ENCODE measurements at places on chromosomes 16 and 17.

- no peak overlapping the region for H3K4me3 ChIP-seq
- H3K4me1 ChIP-seq = no peaks in the 10 kb centered on the region
- no peaks in the 10 kb centered on the region for H3K27me3 ChIP-seq
- DNase-seq = no peak
- H3K36me3 ChIP-seq = no peaks in the 10 kb centered on the region
Measured at GRCh38 chr17:27157898-27158297, 136.0 kb upstream of the WSB1 start.

- no peak overlapping the region for H3K27ac ChIP-seq
- H3K4me3 ChIP-seq = no peak overlapping the region
- H3K4me1 ChIP-seq = peaks cover 58% of the 10 kb centered on the region
- H3K27me3 ChIP-seq = no peaks in the 10 kb centered on the region
- no peaks in the 10 kb centered on the region for H3K36me3 ChIP-seq
Measured at GRCh38 chr16:89366561-89367537, 123.5 kb downstream of the ANKRD11 start.

DNA sequence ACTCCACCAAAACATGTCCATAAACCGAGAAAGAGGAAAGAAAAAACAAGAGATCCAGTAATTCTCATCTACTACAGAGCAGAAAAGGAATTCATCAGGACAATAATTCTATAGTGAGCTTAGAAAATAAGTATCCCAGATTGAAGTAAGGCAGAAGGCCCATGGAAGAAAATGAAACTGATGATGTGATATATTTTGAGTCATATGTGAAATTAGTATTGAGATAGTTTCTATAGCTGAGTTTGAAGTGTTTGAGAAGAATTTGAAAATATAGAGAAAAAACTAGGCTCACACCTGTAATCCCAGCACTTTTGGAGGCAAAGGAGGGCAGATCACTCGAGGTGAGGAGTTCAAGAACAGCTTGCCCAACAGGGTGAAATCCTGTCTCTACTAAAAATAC lies 19.7 kb downstream of the LUC7L3 start:
- H3K27ac ChIP-seq = no peak overlapping the region
- H3K4me3 ChIP-seq = no peak overlapping the region
- no peak for DNase-seq
- H3K27me3 ChIP-seq = no peaks in the 10 kb centered on the region

- H3K27me3 ChIP-seq = no peaks in the 10 kb centered on the region
- peak overlapping the region; percentile 97 for H3K4me3 ChIP-seq
- H3K27ac ChIP-seq = peak overlapping the region; percentile 100
- peaks cover 39% of the 10 kb centered on the region for H3K4me1 ChIP-seq
- DNase-seq = no peak
- no peaks in the 10 kb centered on the region for H3K36me3 ChIP-seq
Measured at GRCh38 chr17:36545077-36545464, 352 bp downstream of the GGNBP2 start.

GRCh38 chr17:29565643-29566472 lies 979 bp downstream of the ABHD15 start:
- H3K27me3 ChIP-seq = no peaks in the 10 kb centered on the region
- H3K4me3 ChIP-seq = peak overlapping the region; percentile 7
- H3K27ac ChIP-seq = peak overlapping the region; percentile 90

DNA sequence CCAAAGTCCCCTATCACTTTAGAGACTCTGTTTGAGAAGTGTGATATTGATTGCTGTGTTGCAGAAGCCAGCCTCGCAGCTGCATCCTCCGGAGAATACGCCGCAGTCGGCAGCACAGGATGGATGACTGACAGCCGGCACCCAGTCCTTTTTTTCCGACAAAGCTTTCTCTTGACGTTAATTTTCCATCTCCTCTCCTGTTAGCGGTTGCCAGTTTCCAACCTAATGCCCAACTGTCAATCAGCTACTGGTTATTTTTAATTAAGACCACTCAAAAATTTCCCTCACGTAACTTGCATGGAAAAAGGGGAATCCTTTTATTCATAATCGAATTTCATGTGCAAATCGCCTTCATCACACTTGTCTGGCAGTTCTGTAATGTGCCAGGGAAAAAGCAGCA lies 953.9 kb downstream of the CDH11 start:
- no peaks in the 10 kb centered on the region for H3K27me3 ChIP-seq
- no peaks in the 10 kb centered on the region for H3K4me1 ChIP-seq
- H3K27ac ChIP-seq = no peak overlapping the region
- DNase-seq = no peak

DNA sequence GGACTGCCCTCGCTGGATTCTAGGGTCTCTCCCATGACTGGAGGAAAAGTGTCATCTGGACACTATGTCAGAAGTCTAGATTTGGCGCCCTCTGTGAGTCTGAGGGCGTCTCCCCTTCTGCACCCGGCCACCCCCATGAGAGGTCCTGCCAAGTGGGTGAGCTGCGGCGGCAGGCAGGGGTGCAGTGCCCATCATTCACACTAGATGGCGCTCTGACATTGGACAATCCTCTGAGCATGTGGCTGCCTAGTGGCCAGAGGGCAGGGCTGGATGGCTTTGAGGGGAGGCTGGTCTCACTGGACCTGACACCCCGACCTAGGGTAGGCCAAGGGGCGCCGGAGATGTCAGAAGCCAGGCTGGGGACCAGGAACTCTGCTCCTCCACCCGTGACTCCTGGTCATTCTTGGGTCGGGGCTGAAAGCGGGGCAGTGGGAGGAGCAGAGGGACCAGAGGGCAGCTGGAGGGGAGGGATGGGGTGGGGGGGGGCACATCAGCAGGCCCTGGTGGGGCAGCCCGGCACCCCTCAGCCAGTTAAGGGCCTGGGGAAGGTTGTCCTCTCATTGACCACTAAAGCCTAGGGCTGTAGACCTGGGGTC lies 28.0 kb downstream of the MRM1 start:
- H3K36me3 ChIP-seq = no peaks in the 10 kb centered on the region
- DNase-seq = peak; percentile 80
- no peak overlapping the region for H3K4me3 ChIP-seq
- no peak overlapping the region for H3K27ac ChIP-seq
- no peaks in the 10 kb centered on the region for H3K27me3 ChIP-seq

DNA sequence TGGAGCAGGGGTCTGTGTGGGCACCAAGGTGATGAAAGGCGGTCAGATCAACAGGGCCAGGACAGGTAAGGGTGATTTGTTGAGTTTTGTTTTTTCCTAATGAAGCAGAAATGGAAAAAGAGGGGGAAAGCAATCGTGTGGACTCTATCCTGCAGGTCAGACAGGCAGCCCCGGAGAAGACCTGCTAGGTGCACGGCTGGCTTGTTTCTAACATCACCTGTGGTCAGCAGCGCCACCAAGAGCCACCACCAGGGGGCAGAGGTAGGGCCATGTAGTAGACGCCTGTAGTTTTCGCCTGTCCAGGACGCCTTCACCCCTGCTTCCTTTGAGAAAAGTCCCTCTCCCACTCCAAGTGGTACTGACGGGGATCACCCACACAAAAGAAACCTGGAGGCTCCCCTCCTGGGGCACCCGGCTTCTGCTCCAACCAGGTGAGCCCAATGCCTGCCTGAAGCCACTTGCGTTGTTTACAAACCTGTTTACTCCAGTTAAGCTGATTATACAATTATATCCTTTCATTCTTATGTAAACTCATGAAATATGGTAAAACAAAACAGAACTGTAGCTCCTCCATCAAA lies 54.2 kb upstream of the SEC14L1 start:
- peaks cover 32% of the 10 kb centered on the region for H3K4me1 ChIP-seq
- no peak overlapping the region for H3K4me3 ChIP-seq
- no peaks in the 10 kb centered on the region for H3K27me3 ChIP-seq
- no peaks in the 10 kb centered on the region for H3K36me3 ChIP-seq
- no peak overlapping the region for H3K27ac ChIP-seq

- DNase-seq = no peak
- peaks cover 26% of the 10 kb centered on the region for H3K4me1 ChIP-seq
- H3K27me3 ChIP-seq = no peaks in the 10 kb centered on the region
- no peak overlapping the region for H3K4me3 ChIP-seq
- H3K27ac ChIP-seq = peak overlapping the region; percentile 72
- H3K36me3 ChIP-seq = no peaks in the 10 kb centered on the region
Measured at GRCh38 chr17:50882851-50883250, 16.7 kb upstream of the TOB1 start.

DNA sequence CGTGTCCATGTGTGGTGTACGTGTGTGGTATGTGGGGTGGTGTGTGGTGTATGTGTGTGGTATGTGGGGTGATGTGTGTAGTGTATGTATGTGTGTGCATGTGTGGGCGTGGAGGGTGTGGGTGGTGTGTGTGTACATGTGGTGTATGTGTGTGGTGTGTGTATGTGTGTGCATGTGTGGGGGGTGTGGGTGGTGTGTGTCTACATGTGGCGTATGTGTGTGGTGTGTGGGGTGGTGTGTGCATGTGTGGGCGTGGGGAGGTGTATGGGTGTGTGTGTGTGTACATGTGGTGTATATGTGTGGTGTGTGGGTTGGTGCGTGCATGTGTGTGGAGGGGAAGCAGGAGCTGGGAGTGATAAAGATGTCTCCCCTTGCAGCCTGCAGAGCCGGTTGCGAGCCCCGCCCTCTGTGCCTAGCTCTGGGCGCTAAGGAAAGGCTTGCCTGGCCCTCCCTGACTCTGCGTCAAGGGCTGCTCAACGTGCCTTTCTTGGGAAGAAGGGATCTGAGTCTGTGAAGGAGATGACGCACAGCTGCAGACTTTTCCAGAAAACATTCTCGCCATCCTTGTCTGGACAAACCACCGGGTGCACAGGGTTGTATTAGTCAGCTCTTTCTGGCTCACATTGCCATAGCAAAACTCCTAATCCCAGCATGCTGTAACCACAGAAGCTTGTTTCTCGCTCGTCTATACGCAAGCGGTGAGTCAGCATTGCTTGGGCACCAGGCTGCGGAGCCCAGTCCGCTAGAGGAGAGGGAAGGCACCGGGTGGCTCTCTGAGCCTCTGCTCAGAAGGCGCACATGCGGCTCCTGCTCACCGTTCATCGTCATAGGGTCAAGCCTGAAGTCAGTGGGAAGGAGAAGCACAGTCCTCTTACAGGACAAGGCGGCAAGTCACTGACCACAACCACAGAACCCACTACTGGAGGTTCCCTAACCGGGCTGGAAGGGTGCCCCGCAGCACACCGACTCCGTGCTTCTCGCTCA lies 2.0 kb upstream of the CD300H start:
- DNase-seq = peak; percentile 24
- H3K4me3 ChIP-seq = no peak overlapping the region
- H3K27ac ChIP-seq = no peak overlapping the region
- H3K4me1 ChIP-seq = no peaks in the 10 kb centered on the region
- no peaks in the 10 kb centered on the region for H3K36me3 ChIP-seq

DNA sequence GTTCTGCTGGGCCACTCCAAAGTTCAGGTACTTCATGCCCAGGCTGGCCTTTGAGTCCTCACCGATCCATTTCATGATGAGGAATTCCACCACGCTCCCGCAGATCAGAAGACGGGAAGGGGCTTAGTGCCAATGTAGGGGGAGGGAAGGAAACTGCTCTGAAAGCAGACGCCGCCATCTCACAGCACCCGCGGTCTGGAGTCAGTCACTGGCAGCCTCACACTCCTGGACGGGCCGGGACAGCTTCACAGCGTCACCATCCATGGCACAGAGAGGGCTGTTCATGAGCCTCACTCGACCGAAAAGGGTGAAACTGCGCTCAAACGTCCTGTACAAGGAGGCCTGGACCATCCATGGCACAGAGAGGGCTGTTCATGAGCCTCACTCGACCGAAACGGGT lies 62.0 kb downstream of the RPH3AL start:
- no peaks in the 10 kb centered on the region for H3K4me1 ChIP-seq
- H3K27me3 ChIP-seq = no peaks in the 10 kb centered on the region
- H3K27ac ChIP-seq = no peak overlapping the region
- H3K36me3 ChIP-seq = peaks cover 10% of the 10 kb centered on the region
- peak; percentile 12 for DNase-seq
- H3K4me3 ChIP-seq = no peak overlapping the region

GRCh38 chr17:4134721-4135120 lies 8.1 kb downstream of the ZZEF1 start:
- DNase-seq = no peak
- no peaks in the 10 kb centered on the region for H3K27me3 ChIP-seq
- H3K4me1 ChIP-seq = peaks cover 67% of the 10 kb centered on the region

- DNase-seq = no peak
- H3K4me1 ChIP-seq = no peaks in the 10 kb centered on the region
- H3K4me3 ChIP-seq = no peak overlapping the region
- H3K27ac ChIP-seq = no peak overlapping the region
Measured at GRCh38 chr16:19578378-19578971, 23.0 kb downstream of the VPS35L start.

- H3K27ac ChIP-seq = no peak overlapping the region
- no peaks in the 10 kb centered on the region for H3K27me3 ChIP-seq
- H3K36me3 ChIP-seq = no peaks in the 10 kb centered on the region
- H3K4me1 ChIP-seq = peaks cover 15% of the 10 kb centered on the region
- no peak overlapping the region for H3K4me3 ChIP-seq
- DNase-seq = no peak
Measured at GRCh38 chr17:47095268-47095667, 93.8 kb downstream of the CDC27 start.

GRCh38 chr16:55116165-55116920 lies 185.7 kb downstream of the IRX5 start:
- no peaks in the 10 kb centered on the region for H3K4me1 ChIP-seq
- H3K27ac ChIP-seq = no peak overlapping the region
- H3K4me3 ChIP-seq = no peak overlapping the region
- no peak for DNase-seq
- H3K36me3 ChIP-seq = no peaks in the 10 kb centered on the region

DNA sequence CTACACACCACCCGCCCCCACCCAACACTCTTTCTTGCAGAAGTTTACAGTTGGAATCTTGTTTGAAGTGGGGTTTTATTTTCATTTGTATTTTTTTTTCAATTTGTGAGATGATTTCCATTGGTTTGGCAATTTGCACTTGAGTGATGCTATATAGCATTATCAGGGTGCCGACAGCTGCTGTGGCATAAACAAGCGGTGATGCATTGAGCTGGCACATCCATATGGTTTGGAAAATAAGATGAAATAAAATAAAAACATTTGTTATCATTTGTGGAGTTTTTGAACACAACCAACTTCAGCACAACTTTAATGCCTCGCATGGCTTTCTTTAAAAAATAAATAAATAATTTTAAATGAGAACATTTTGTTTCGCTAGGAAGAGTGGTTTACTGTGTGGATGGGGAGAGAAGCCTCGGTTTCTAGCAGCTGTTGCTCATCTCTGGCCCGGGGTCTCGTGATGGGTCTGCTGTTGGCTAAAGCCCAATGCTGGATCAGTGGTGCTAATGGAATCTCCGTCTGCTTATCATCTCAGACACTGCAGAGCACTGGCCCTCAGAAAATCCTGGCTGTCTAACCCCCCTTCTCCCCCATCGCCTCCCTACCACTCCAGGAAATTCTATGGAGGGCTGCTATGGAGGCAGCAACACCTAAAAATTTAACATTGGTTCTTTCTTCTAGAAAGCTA lies 192.3 kb upstream of the MAF start:
- H3K36me3 ChIP-seq = no peaks in the 10 kb centered on the region
- no peak overlapping the region for H3K27ac ChIP-seq
- H3K4me3 ChIP-seq = no peak overlapping the region
- DNase-seq = peak; percentile 20
- no peaks in the 10 kb centered on the region for H3K4me1 ChIP-seq
- H3K27me3 ChIP-seq = no peaks in the 10 kb centered on the region

- peak; percentile 71 for DNase-seq
- H3K27me3 ChIP-seq = no peaks in the 10 kb centered on the region
- H3K36me3 ChIP-seq = peaks cover 3% of the 10 kb centered on the region
- H3K4me3 ChIP-seq = no peak overlapping the region
- peaks cover 63% of the 10 kb centered on the region for H3K4me1 ChIP-seq
Measured at GRCh38 chr17:2707721-2708584, 3.6 kb downstream of the CLUH start.
